ENCODE measurements at places on chromosomes 7 and 10.

DNA sequence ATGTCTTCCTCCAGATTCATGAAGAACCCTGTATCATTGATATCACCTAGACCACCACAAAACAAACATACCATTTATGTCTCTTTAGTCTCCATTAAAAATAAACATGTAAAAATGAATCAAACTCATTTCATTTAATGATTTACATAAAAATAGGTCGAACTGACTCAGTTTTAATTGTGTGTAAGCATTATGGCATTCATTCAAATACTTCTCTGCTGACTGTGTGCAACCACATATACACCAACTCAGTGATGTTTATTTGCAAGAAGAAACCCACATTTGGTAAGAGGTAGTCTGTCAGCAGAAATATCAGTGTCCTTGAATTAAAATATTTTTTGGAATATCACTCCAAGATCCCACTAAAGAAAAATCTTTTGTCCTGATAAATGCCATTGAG, 30.5 kb downstream of the ABCB1 start:
- peak; percentile 45 for DNase-seq

- no peak for DNase-seq
Measured at GRCh38 chr10:50415292-50415691, 164.0 kb upstream of the ASAH2 start.

- DNase-seq = peak; percentile 98
Measured at GRCh38 chr10:93445097-93445960, 36.8 kb downstream of the MYOF start.

DNA sequence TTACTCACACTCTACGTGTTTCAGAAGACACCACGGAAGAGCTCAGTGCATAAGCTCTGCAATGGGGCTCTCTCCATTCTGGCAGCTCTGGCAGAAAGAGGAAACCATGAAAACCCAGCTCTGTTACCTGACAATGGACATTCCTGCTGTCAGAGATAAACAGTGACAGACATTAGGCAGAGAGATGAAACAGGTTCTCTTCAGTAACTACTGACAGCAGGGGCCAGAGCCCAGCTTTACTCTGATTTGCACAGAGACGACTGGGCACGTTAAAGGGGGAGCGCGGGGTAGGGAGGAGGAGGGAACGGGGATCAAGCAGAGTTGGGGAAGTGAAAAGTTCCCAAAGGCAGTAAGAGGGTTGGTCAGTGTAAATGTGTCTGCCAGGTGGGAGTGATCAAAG, 206.1 kb downstream of the RAMP3 start:
- DNase-seq = no peak

- no peak for DNase-seq
Measured at GRCh38 chr7:113548561-113548960, 370.2 kb downstream of the PPP1R3A start.

GRCh38 chr7:78444267-78444666, 645.7 kb downstream of the PHTF2 start:
- no peak for DNase-seq

DNA sequence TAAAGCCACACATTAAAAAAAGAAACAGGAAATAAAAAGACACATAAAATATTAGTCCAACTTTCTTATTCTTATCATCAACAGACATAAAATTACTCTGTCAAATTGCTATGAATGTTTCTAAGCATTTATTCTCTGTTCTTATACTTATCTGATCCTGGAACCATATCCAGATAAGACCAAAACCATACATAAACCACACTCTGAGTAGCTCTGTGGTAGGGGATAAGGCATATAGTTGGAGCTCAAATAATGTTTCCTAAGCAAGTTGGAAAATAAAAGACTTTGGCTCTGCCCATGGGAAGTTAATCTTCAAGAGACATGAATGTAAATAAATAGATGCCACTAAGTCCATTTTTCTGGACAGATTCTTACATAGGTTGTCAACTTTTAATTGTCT, 103.1 kb upstream of the PLXDC2 start:
- no peak for DNase-seq

GRCh38 chr10:113808168-113808567, 45.7 kb downstream of the DCLRE1A start:
- no peak for DNase-seq

DNA sequence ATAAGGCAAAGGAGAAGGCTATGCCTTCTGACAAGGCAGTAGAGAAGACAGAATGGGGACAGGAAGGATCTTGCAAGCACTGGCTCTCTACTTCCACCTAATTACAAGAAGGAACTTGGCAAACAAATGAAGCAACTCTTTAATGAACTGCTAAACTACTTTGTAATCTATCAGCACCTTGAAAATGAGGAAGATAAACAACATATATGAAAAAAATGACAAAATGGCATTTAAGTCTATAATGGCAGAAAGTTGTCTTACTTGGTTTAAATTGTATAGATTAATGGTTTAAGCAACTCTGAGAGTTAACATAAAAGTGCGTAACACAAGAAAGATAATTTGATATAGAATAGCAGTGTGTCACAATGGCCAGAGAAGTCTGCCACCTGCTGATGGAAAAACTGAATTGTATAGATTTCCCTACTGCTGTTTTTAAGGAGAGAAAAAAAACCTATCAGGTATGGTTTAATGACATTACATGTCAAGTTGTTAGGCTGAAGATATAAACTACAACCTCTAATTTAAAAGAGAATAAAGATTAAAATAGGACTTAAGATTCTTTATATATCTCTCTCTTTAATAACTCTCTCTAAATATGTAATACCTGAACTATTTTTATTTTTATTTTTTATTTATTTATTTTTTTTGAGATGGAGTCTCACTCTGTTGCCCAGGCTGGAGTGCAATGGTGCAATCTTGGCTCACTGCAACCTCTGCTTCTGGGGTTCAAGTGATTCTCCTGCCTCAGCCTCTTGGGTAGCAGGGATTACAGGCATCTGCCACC, 11.8 kb downstream of the NT5C3A start:
- no peak for DNase-seq

DNA sequence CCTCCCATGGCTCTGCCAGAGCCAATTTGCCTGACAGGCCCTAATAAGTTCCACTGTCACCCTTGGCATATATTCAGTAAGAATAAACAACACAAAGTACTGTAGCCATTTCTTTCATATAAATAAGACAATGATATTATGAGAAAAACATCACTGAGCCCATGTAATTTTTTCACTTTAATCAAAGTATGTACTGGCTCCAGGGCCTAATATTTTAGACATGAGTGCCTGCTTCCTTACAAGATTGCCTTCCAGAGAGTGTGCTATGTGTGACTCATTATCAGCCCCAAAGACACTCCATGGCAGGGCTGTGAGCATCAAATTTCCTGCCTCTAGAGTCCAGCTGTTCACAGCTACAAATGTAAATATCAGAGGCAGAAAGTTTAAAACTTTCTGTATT, 297.6 kb downstream of the LHFPL3 start:
- no peak for DNase-seq

GRCh38 chr10:71981015-71981875, 17.1 kb downstream of the CHST3 start:
- no peak for DNase-seq

DNA sequence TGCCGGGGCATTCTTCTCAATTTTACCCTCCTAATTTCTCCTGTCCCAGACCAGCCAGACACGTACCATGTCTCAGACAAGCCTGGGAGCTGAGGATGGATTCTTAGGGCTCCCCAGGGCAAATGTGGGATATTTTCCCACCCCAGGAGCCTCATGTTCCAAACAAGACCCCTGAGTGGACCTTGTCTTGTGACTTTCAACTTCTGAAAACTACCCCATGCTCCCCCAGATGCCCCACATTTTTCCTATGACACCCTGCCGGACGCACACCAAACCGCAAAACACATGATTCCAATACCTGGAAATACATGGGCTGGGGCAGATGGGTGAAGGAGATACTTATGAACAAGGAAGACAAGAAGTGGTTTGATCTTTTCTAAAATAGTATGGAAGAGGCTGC, 874 bp downstream of the GIMAP5 start:
- no peak for DNase-seq

- DNase-seq = no peak
Measured at GRCh38 chr7:92973293-92973731, 136.9 kb upstream of the CDK6 start.

GRCh38 chr7:12930534-12930933, 243.1 kb downstream of the ARL4A start:
- no peak for DNase-seq

DNA sequence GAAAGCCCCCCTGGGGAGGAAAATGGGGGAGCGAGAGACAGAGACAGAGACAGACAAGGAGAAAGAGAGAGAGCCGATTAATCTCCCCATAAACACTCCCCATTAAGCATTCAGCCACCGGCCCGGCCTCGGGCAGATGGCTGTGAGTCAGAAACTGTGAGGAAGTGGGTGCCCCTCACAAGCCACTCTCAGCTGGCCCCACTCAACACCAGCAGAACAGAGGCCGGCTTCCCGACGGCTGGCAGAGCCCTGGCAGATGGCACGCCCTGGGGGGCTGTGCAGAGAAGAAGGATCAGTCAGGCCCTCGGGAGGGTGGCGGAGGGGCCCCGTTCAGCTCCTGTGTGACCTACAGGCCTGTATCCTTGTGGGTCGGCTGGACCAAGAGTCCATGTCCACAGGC, 41.2 kb downstream of the CAMK2B start:
- no peak for DNase-seq

DNA sequence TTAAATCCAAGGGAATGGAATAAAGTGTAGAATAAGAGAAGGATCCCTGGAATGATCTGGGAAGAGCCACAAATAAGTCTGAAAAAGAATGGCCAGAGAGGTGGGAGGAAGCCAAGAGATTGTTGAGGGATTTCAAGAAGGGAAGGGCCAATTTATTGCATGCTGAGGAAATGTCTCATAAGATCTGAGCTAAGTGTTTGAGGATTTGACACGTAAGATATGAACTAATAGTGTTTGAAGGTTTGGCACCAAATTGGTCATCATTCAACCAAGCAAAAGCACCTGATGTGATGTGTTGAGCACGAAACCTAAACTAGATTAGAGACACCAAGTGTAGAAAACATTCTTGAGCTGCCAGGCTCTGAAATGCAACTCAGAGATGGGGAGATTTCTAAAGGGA, 97.9 kb downstream of the TSPAN12 start:
- DNase-seq = no peak

DNA sequence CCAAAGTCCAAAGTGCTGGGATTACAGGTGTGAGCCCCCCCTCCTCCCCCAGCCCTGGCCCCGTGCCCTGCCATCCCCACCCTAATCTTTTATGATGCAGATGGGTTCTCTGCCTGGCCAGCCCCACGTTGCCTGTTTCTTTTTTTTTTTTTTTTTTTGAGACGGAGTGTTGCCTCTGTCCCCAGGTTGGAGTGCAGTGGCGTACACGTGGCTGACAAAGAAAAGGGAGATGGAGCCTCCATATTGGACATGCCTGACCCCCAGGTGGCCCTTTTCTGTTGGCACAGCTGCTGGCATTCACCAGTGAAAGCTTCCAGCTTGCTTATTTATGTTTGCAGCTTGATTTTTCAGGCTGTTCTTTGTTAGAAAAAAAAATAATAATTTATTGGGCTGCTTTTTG, 235.3 kb downstream of the CCDC3 start:
- DNase-seq = no peak

GRCh38 chr7:153297141-153297540, 537.6 kb downstream of the ACTR3B start:
- DNase-seq = no peak

DNA sequence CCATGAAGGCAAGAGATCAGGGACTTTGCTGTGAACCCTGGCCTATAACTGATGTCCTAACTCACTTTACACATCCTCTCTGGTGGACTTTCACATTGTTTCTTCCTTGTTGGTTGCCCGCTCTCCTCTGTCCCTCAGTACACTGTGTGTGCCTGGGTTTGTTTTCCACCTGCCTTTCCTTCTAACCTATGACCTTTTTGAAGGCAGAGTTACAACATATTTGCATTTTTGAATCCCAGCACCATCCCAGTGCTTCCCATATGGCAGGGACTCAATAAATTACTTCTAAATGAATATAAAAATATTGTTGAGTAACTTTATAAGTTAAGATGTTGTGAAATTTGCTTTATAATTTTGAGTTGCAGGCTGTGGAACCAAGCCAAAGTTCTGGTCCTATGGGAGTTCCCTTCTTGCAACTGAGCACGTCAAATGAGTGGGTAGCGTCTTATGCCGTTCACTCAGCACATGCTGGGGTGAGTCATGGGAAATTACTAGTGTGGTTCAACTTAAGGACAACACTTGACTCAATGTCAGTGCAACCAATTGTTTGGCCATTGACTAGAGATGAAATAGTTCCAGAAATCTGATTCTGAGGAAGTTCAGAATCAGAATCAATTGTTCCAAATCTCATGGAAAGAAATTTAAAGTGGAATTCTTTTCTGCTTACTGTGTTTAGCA, 250.9 kb downstream of the TWIST1 start:
- DNase-seq = peak; percentile 100

DNA sequence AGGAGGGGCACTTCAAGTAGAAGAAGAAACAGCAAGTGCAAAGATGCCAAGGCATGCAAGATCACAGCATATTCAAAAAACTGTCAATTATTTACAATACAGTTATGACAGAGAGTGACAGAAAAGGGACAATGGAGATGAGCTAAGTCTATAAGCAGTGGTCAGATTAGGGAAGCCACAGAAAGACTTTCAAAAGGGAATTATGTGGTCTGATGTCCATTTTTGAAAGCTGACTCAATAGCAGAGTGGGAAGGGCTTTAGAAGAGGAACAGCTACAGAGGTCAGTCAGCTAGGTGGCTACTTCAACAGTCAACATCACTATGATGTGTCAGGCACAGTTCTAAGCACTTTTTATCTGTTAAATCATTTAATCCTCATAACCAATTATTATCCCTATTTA, 45.2 kb upstream of the SPOCK2 start:
- DNase-seq = no peak

GRCh38 chr7:157442993-157443831, 106.4 kb downstream of the DNAJB6 start:
- DNase-seq = no peak

DNA sequence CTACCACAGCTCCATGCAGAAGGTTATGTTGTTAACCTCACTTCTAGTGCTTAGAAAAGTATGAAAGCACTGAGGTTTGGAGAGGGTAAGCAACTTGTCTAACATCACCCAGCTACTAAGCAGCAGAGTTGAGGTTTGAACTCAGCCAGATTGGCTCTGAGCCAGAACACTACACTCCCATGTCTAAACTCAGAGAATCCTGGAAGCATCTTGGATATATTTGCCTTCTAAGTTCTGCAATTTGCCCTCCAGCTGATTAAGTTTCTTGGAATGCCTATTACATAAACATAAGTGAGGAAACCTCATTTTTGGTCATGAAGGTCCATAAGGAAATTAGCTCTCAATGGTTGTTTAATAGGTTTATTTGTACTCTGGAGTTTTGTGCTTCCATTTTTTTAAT, 78.1 kb upstream of the PHYHIPL start:
- DNase-seq = peak; percentile 71

DNA sequence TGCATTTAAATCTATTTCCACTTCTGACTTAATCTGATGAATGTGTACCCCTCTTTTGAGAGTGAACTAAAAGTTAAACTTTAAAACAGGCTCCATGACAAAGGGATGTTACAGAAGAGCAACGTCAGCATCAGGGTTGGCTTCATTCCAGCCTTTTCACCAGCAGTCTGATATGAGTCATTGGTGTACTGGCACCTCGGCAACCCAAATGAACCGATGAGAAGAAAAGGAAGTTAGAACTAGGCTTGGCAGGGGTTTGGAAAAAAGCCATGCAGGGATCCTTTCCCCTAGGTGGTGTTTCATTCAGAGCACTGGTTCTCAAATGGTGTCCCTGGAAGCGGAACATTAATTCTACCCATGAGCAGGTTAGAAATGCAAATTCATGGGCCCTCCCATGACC, 53.6 kb downstream of the SEC61G start:
- peak; percentile 1 for DNase-seq
